Stimulated activated CD8-positive, alpha-beta memory T cell treated with anti-CD3 and anti-CD28 coated beads, Interleukin-15, amount 100 ng/mL, for 4 hours (primary cell): ENCODE measurements at places on chromosomes 16 and 17.

DNA sequence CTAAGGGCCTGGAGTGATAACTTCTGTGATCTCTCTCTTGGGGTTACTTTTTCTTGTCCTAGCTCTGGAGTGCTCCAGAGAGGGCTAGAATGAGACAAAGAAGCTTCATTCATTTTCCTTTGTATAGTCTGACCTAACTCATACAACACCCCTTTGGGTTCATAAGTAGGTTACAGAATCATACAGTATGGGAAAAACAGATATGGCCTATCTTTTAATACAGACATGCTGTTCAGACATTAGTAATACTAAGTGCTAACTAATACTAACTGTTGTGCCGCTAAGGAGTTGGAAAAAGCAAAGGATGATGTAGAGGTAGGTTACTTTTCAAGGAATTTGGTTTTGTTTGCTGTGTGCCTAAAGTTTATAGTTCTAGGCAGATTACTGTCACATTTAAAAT is 84.7 kb downstream of the NLK start:
- no peak for DNase-seq

DNA sequence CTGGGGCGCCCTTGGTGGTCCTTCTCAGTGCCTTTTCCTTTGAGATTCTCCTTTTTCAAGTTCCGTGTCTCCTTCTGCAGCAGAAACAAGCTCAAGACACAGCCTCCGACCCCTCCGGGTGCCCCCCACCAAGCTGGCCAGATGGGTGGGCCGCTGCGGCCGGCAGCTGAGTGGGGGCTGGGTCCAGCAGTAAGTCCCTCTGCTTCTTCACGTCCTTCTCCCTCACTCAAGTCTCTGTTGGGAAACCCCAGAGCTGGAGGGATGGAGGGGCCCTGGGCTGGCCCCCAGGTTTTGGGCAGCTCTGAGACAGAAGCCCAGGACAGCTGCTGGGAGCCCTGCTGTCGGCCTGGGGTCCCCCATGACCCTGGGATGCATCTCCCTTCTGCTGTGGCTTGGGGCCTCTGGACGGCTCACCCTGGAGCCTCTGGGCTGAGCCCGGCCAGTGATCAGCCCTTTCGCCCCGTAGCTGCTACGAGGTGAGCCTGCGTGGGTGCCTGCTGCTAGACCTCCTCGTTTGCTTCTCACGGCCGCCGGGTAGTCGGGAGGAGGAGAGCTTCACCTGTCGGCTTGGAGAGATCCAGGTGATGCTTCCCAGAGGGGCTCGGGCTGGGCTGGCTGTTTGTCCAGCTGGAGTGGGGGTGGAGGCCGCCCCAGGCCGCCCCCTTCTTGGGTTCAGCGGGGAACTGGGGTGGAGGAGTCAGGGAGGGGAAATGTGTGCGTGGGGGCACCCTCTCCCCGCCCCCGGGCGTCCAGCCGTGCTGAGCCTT is 10.7 kb downstream of the ENGASE start:
- DNase-seq: no peak

DNA sequence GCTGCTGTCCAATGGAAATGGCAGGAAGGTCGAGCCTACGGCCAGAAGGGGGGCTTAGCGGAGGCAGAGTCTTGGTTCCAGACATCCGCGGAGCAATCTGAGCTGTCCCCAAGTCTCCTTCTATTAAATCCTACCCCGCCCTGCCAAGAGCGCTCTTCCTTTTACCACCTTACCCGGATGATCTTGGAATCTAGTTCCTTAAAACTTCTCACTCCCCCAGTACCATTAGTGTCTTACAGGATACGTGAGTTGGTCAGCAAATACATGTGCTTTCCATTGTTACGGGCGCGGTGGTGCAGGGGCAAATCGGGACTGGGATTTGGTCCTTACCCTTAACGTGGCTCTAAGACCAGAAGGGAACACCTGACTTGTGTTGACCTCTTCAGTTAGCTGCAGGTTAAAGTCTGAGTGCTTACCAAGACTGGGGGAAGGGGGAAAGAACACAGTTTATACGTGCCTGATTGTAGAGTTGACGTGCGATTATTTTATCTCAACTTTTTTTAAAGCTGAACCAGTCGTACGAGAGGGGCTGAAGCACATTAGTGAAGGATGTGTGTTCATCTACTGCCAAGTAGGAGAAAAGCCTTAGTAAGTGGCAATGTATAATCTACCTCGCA is 495 bp downstream of the TXNDC17 start:
- no peak for DNase-seq

DNA sequence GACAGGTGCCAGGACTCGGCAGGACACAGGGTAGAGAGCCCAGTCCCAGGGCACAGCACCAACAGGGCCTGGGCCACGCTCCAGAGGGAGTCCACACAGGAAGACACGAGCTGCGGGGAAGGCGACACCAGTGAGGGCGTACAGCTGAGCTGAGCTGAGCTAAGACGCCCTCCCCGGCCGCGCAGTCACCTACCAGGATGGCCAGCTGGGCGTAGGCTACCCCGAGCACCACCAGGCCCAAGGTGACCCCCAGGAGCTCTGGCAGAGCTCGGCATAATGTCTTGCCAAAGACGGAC is 42.6 kb downstream of the TSC2 start:
- DNase-seq: no peak

- DNase-seq: no peak
Observed at GRCh38 chr17:39867880-39868553, at the start of gene ZPBP2. Gene ZPBP2, plus strand, starts transcription at chr17:39868202. Its CDS starts 153 bp downstream, at chr17:39868355.

DNA sequence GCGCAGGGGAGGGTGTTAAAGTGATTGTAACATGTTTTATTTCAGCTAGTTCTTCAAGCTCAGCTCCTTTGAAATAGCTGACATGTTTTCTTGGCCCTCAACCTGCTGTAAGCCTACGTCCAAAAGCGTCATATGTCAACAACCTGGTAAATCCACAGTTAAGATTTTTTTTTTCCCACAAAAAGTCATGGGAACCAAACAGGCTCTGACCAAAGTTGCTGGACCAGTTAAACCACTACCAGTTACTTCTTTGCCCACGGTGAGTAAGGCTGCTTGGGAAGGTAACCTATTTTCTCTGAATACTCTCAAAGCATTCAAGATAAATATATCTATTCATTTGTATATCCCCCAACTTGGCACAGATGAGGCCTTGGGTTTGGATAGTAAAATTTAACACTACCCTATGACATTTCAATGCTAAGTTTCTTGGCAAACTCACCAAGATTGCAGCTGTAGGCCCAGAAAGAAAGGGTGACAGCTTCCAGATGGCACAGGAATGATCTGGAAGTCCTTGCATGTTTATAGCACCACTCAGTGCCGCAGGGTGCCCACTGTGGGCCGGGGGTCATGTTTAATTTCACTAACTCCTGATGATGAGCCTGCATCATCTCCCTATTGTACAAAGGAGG is 166.2 kb downstream of the XYLT1 start:
- DNase-seq: no peak
